ENCODE measurements at places on chromosomes 12 and 14.

DNA sequence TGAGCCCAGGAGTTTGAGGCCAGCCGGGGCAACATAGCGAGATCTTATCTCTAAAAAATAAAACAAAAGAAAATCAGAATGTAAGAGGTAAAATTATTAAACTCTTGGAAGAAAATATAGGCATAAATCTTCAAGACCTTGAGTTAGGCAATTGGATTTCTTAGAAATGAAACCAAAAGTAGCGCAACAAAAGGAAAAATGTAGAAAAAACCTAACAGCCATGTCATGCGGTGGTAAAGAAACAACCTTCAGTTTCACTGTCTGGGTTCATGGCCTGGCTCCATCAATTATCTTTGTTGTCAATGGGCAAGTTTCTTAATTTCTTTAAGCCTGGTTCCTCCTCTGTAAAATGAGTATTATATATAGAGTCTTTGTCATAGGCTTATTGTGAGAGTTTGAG, 5.6 kb upstream of the GCH1 start:
- no peak for DNase-seq

DNA sequence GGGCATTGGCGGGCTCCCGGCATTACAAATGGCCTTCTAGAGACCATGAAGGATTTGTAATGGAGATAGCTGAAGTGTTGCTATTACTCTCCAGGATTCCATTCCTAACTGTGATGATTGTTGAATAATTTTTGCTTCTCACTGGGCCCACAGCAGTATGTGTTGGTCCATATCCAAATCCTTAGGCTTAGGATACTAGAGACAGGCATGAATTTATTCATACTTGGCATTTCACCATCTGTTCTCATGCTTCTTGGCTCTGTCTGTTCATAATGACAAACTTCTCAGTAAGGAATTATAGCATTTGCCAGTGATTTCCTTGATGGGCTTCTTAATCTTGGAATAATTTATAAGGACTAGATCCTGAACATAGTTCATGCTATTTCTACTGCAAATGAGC, 832.9 kb downstream of the C12orf50 start:
- no peak for DNase-seq

DNA sequence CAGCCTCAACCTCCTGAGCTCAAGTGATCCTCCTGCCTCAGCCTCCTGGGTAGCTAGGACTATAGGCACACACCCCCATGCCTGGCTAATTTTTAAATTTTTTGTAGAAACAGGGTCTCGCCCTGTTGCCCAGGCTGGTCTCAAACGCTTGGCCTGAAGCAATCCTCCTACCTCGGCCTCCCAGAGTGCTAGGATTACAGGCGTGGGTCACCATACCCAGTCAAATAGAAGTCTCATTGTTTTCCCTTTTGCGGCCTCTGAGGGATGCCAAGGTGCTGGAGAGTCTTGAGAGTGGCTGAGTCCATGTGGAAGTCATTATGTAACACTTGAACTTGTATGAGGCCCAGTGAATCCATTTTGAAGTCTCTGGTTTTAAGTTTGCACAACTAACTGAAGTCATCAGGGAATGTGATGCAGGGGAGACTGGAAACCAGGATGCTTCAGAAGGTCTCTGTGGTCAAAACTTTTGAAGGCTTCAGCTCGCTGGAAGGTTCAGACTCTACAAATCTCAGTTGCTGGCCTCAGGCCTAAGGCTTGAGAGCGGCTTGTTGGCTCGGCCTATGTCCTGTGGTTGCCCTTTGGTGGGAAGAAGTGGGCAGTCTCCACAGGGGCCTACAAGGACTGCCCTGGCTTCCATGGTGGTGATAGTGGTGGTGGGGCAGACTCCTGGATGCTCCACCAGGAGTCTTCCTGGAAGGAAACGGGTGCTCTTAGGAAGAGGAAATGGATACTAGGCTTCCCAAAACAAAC, 29.2 kb downstream of the GALNT16 start:
- DNase-seq = no peak

- no peak for DNase-seq
These were observed 744.3 kb downstream of the DIO2 start for GRCh38 chr14:79466938-79467527.

- DNase-seq = no peak
These were observed 82.8 kb upstream of the NEDD1 start for GRCh38 chr12:96824074-96824837.

- no peak for DNase-seq
These were observed 95.7 kb upstream of the SOX5 start for GRCh38 chr12:24044941-24045703.

GRCh38 chr12:67795236-67795635, 146.7 kb downstream of the DYRK2 start:
- no peak for DNase-seq
